ENCODE measurements at places on chromosomes 12 and 14.

DNA sequence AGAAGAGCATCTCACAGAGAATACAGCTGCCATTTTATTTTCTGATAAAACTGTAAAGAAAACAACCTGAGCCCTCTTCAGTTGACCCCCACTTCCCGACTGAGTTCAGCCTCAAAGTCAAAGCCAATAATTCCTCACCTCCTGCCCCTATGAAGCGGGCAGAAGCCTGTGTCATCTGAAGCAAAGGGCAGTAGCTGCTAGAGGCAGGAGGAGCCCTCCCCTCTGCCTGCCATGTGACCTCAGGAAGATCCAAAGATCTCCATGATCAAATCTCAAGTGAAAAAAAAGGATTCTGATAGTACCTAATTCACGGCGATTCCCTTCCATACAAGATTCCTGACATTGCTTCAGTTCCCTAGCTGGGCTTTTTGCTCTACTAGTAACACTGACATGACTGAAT is 223.1 kb upstream of the CAND1 start:
- no peak for DNase-seq

DNA sequence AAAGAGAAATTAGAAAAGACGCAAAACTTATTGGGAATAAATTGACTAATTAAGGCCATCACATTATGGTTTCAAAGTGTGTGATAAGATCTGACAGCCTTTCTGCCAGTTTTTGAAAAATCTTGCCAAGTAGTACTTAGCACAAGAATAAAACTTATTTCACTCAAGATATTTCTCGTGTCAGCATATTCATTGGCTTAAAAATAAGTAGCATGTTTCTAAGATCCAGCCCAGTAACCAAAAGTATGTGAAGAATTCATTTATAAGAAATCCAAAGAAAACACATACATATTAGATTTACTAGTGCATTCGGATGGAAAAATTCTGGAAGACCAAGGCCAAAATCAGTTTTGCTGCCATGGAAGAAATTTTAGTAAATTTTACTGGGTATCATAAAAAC is 1135.0 kb downstream of the GALC start:
- peak; percentile 60 for DNase-seq

- DNase-seq, result no peak
Observed at GRCh38 chr12:127571578-127571977, 695.4 kb upstream of the TMEM132C start.

DNA sequence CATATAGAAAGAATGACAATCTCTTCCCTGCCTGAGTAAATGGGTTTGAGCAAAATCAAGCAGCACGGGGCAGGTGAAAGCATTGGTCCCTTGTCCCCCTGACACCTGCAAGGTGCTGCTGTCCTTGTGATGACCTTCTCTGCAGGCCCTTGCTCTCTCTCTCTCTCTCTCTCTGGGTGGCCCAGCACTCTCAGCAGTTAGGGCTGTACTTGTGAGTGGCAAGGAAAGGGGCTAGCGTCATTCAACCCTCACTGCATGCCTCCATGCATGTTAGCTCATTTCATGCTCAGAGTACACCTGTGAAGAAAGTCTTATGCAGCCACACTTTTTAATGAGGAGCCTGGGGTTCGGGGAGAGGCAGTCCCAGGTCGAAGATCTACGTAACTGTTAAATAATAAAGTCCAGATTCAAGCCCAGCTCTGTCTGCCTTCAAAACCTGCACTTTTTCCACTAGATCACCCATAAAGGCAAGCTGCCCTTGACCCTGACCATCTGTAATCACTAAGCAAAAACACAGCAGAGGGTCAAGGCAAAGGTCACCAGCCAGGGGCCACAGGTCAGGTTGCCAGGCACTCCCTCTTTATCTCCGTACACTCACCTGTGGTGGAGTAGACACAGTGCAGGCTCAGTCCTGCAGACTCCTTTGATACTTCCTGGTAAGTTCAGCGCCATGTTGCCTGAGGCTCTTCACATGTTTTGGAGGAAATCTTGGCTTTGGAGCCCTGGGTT is 44.9 kb upstream of the CLMN start:
- DNase-seq, result no peak

DNA sequence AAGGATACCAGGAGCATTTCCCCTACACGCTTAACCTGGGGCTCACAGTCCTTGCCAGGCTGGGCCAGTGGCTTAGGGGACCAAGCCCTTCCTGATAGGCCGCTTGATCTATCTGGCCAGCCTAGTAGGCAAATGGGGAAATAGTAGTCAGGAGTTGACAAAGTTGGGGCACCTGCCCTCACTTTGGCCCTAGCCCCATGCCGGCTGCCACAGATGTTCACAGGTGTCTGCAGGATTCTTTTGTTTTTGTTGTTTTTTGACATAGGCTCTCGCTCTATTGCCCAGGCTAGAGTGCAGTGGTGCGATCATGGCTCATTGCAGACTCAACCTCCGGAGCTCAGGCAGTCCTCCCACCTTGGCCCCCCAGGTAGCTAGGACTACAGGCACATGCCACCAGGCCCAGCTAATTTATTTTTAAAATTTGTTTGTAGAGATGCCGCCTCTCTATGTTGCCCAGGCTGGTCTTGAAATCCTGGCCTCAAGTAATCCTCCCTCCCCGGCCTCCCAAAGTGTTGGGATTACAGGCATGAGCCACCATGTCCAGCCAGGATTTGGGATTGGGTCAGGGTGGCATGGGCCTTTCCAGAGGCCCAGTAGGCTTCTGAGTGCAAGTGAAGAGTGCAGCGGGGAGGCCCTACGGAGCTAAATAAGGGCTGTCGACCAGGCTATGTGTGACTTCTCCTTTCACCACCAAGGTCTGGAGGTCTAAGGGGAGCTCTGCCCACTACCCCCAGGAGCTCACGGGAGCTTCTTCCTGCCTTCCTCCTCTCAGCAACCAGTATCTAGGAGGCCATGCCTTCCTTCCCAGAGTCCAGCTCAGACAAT is 15.5 kb upstream of the HDAC7 start:
- no peak for DNase-seq

- no peak for DNase-seq
Observed at GRCh38 chr12:121030576-121031212, 8.4 kb downstream of the OASL start.

GRCh38 chr12:18753481-18754123 is 15.7 kb downstream of the CAPZA3 start:
- peak; percentile 37 for DNase-seq

- no peak for DNase-seq
Observed at GRCh38 chr12:130427381-130427887, 89.7 kb downstream of the PIWIL1 start.

DNA sequence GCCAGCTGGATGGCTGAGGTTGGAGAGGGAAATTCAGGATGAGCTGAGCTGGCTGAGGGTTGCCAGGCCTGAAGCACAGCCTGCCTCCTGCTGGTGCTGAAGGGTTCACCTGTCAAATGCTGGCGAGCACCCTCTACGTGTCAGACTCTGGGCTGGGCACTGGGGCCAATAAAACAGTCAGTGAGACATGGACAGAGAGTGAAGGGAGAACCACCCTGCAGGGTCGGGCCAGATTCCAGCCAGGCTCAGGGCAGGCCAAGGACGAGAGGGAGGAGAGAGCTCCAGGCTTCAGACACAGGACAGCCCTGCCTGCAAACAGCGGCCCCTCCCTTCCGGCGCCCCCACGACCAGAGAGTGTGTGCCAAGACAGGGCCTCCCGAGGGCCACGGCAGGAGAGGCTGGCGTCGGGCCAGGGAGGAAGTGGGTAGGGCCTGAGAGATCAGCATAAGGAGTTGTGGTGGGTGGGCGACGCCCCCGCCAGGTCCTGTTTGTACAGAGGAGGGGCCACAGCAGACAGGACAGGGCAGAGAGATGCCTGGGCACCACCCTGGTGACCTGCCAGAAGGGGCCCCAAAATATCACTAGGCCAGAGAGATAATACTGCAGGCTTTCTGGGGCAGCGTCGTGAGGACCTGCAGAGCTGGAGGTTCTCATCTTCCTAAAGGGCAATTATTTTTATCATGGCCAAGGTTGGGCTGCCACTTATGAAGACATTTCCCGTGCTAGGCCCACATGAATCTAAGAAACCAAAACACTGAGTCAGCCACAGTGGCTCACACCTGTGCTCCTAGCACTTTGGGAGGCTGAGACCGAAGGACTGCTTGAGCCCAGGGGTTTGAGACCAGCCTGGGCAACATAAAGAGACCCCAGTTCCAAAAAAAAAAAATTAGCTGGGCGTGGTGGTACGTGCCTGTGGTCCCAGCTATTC is 73.1 kb upstream of the GPR68 start:
- no peak for DNase-seq

DNA sequence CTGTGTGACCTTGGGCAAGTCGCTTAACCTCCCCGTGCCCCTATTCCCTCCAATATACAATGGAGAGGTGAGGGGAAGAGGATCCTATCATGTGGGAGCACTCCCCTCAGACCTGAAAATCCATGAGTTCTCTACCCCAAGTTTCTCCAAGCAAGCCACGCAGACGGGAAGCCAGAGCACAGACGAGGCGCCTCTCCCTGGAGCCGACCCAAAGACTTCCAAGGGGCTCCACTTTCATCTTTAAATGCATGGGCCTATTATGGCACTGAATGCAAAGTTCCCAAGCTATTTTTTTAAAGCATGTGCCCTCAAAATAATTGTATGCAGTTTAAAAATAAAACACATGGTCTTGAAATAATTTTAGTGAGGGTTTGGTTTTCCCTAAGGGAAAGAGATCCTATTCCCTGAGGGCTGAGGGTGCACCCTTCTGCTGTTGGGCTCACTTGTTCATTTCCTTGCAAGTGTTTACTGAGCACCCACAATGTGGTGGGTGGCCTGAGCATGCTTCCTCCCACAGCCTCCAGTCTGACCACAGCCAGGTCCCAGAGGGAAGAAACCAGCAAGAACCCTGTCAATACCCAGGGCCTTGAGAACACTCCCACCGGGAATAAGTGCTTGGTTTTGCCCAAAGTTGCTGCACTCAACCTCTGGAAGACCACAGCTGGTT is 14.6 kb downstream of the CMKLR1 start:
- no peak for DNase-seq

GRCh38 chr14:51410897-51411296 is 170.8 kb downstream of the TMX1 start:
- peak; percentile 87 for DNase-seq

DNA sequence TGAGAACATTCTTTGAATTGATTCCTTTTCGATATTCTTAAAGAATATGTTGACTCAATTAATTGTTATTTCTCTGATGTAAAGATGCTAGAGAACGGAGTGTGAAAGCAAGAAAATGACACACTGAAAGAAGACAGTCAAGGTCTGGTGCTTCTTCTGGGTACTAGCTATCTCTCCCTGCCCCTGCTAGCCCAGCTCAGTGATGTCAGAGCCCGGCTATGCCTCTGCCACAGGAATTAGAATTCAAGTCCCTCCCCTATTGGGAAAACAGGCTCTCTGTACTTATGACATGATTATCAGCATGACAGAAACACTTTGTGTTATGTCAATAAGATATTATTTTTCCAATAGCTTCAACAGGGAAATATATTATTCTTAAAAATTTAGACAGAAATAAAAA is 252.4 kb downstream of the KCNC2 start:
- no peak for DNase-seq

GRCh38 chr12:4037747-4038312 is 164.6 kb upstream of the PARP11 start:
- peak; percentile 70 for DNase-seq

GRCh38 chr12:98951406-98951805 is 306.3 kb downstream of the APAF1 start:
- no peak for DNase-seq

DNA sequence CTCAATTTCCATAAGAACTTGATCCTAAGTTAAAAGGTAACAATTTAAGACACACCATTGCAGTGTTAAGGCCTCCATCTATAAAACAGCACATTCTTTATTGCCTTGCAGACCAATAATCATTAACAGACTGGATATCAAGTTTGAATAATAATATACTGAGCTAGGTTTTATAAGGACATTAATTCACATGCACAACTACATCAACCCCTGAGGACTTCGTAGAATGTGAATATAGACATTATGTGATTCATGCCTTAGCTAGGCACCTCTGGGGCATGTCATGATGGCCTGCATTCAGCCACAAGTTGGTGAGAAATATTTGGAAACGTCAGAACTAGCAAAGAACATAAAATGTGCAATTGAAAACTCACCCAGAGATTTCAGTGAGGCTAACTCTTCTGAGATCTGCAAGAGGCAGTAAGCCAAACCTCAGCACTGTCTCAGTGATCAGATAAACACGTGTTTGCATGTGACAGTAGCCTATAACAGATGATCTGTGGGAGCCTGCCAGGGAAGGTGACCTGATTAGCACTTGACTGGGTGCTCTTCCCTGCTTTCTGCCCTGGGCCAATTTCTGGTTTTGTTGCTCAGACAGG is 492.2 kb downstream of the FLRT2 start:
- peak; percentile 89 for DNase-seq

DNA sequence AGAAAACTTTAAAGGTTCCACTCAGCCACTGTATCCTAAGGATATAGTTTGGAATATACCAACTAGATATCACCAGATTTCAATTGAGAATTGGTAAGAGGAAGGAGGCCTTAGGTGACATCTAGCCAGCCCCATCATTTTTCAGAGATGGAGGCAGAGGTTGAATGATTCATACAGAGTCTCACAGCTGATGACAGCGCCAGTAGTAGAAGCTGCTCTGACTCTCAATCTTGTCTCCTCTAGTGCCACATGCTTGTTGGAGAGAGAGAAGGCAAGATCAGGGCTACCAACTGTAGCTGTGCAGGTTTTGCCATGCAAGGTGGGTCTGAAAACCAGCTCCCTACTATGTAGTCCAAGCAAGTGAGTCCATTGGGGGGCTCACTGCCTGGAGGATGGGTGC is 6.1 kb downstream of the FRMD6 start:
- no peak for DNase-seq

- no peak for DNase-seq
Observed at GRCh38 chr12:46197883-46198282, 71.0 kb downstream of the SLC38A1 start.

- DNase-seq, result peak; percentile 22
Observed at GRCh38 chr12:128612150-128612850, 211.5 kb downstream of the SLC15A4 start.

GRCh38 chr14:91228112-91229004 is 16.1 kb downstream of the GPR68 start:
- DNase-seq, result peak; percentile 35

GRCh38 chr12:107684990-107685359 is 624 bp upstream of the PWP1 start:
- DNase-seq, result peak; percentile 68

- DNase-seq, result no peak
Observed at GRCh38 chr14:94934276-94934810, 164.4 kb upstream of the GSC start.

GRCh38 chr12:62123721-62124203 is 136.4 kb upstream of the USP15 start:
- peak; percentile 81 for DNase-seq

DNA sequence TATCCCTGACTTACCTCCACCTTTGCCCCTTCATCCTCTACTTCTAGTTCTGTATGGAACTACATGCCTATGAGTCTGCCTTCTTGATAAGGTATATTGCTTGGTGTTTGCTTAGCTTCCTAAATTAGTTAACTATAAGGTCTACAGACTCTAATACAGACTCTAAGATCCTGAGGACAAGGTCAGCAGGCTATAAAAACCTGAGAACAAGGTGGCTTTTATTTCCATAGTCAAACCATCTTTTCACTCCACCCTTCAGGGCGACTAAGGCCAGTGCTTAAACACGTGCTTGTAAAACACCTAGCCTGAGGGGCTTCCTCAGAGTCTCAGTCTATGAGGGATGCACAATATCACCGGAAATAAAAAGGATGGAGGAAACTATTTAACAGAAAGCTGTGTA is 36.1 kb upstream of the COL2A1 start:
- DNase-seq, result no peak

All from choroid plexus epithelial cell (primary cell).